ENCODE measurements at places on chromosomes 6 and 20.

DNA sequence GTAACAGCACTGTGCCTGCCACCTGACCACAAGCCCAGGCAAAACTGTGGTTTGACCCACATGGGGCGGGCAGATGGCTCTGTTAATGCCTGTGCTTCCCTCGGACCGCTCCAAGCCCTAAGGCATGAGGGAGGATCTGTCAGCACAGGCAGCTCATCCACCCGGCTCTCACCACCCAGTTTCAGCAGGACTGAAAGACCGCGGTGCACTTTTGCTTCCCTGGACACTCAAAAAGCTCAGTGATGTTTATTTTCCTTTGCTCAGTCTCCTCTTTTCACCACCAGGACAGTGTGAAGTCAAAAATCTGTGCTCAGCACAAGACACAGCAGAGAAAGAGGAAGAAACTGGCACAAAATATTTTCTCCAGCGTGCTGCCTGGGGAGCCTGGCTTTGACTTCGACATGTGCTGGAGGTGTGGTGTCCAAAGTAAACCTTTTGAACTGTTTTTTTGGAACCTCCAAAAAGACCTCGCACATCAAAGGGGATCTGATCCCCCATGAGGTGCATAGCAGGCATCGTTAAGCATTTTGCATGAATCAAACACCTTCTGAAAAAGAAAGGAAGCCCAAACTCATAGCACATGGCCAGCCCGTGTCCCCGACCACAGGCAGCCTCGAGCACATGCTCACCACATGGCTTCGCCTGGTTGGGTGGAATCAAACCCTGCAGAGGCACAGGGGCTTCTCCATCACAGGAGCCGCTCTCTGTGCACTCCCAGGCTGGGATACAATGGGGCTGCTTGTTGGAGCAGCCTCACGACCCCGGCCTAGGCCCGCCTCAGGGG lies 441.7 kb upstream of the JARID2 start:
- no peaks in the 10 kb centered on the region for H3K4me1 ChIP-seq
- no peak for DNase-seq
- H3K36me3 ChIP-seq, result no peaks in the 10 kb centered on the region
- H3K27ac ChIP-seq, result no peak overlapping the region

GRCh38 chr6:30568245-30568644 lies 3.0 kb upstream of the ABCF1 start:
- H3K27ac ChIP-seq, result no peak overlapping the region
- peaks cover 31% of the 10 kb centered on the region for H3K4me1 ChIP-seq
- no peaks in the 10 kb centered on the region for H3K36me3 ChIP-seq
- no peak overlapping the region for H3K4me3 ChIP-seq
- no peak for DNase-seq
- H3K27me3 ChIP-seq, result no peaks in the 10 kb centered on the region

DNA sequence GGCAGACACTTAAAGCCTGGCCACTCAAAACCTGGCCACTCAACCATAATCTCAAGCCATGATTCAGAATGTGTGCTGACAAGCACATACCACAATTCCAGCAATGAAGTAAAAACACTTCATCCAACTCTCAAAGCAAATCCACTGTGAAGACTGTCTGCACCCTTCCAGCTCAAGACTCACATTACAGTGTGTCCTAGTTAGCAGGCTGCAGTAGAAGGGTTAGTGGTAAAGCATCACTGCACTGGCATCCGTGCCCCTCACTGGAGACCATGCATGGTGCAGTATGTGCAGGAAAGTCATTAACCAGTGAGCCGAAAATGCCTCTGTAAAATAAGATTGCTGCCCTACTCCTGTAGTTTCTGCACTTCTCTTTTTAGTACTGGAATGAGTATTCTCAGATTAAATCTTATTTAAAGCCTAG lies 43.4 kb downstream of the SLC23A2 start:
- H3K36me3 ChIP-seq, result no peaks in the 10 kb centered on the region
- no peak overlapping the region for H3K4me3 ChIP-seq
- H3K4me1 ChIP-seq, result peaks cover 5% of the 10 kb centered on the region
- DNase-seq, result no peak
- H3K27me3 ChIP-seq, result no peaks in the 10 kb centered on the region

GRCh38 chr6:114087496-114087895 lies 116.5 kb upstream of the HDAC2 start:
- no peak overlapping the region for H3K27ac ChIP-seq
- no peaks in the 10 kb centered on the region for H3K4me1 ChIP-seq
- H3K27me3 ChIP-seq, result no peaks in the 10 kb centered on the region

DNA sequence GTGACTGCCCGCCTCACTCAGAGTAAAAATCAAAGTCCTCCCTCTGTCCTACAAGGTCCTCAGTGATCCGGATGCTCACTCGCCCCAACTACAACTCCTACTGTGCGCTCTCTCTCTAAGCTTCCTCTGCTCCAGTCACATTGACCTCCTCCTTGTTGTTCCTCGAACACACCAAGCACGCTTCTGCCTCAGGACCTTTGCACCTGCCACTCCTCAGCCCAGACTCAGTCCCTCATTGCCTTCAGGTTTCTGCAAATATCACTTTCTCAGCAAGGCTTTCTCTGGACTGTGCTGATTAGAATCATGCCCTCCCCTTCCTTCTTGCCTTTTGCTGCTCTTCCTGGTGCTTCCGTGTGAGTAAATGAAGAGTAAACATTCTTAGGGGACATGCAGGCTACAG lies 41.6 kb downstream of the SULF2 start:
- H3K27ac ChIP-seq, result no peak overlapping the region
- H3K4me3 ChIP-seq, result no peak overlapping the region
- H3K27me3 ChIP-seq, result peaks cover 34% of the 10 kb centered on the region
- H3K36me3 ChIP-seq, result no peaks in the 10 kb centered on the region

- H3K4me3 ChIP-seq, result no peak overlapping the region
- no peaks in the 10 kb centered on the region for H3K4me1 ChIP-seq
- no peaks in the 10 kb centered on the region for H3K36me3 ChIP-seq
- no peak overlapping the region for H3K27ac ChIP-seq
- DNase-seq, result no peak
These were observed 45.9 kb upstream of the XRN2 start for GRCh38 chr20:21257192-21257591.

- no peak overlapping the region for H3K27ac ChIP-seq
- no peaks in the 10 kb centered on the region for H3K27me3 ChIP-seq
- DNase-seq, result no peak
- no peaks in the 10 kb centered on the region for H3K4me1 ChIP-seq
- H3K36me3 ChIP-seq, result no peaks in the 10 kb centered on the region
These were observed 1.1 kb downstream of the GJA10 start for GRCh38 chr6:89895276-89895874.

- no peaks in the 10 kb centered on the region for H3K36me3 ChIP-seq
- no peaks in the 10 kb centered on the region for H3K4me1 ChIP-seq
- no peak overlapping the region for H3K4me3 ChIP-seq
- H3K27me3 ChIP-seq, result no peaks in the 10 kb centered on the region
These were observed 280.2 kb downstream of the ESR1 start for GRCh38 chr6:152087701-152088100.

GRCh38 chr20:4949833-4950178 lies 51.5 kb downstream of the SLC23A2 start:
- peak overlapping the region; percentile 1 for H3K4me3 ChIP-seq
- peaks cover 14% of the 10 kb centered on the region for H3K36me3 ChIP-seq
- no peak for DNase-seq
- H3K27me3 ChIP-seq, result no peaks in the 10 kb centered on the region
- H3K27ac ChIP-seq, result no peak overlapping the region
- no peaks in the 10 kb centered on the region for H3K4me1 ChIP-seq

DNA sequence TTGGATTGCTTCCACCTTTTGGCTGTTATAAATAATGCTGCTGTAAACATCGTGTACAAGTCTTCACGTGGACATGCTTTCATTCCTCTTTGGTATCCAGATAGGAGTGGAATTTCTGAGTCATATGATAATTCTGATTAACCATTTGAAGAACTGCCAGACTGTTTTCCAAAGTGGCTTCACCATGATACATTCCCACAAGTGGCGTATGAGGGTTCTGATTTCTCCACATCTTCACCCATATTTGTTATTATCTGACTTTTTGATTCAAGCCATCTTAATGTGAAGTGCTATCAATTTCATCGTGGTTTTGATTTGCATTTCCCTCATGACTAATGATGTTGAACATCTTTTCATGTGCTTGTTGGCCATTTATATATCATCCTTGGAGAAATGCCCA lies 2.9 kb upstream of the SNRPB start:
- no peaks in the 10 kb centered on the region for H3K36me3 ChIP-seq
- no peak for DNase-seq
- no peak overlapping the region for H3K4me3 ChIP-seq
- H3K27ac ChIP-seq, result no peak overlapping the region
- no peaks in the 10 kb centered on the region for H3K27me3 ChIP-seq
- peaks cover 18% of the 10 kb centered on the region for H3K4me1 ChIP-seq

Measured in T-cell (primary cell).